Fibroblast of lung (primary cell): ENCODE measurements at places on chromosomes 7 and 10.

GRCh38 chr7:91543646-91544045 is 279.4 kb downstream of the FZD1 start:
- no peak for DNase-seq

DNA sequence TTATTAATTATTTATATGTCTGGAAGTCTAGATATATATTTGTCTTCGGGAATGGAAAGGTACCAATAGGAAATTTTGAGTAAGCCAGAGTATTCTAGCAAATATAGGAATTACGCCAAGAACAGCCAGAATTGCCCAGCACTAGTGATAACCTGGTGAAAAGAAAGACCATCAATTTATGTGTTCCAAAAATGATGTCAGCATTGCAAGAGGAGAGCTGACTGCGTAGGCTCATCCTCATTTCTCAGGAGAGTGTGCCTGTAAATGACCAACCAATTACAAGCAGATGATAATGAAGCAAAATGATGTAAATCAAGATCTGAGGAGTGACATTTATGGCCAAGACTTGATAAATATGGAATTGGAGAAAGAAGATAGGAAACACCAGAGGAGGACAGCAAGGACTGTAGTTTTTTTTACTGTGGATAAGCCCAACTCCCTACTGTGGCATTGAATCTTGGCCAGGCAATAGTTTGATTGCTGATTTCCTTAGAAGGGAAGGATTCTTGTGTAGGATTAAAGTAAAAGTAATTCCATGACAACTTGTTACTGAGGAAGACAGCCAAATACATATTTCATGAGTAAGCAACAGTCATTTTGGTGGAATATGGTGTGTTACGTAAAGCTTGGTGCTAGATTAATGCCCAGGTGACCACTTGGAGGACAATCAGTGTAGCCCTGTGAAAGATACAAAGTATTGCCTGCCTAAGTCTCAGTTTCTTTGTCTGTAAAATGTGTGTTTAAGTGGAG is 590.8 kb downstream of the AUTS2 start:
- DNase-seq: peak; percentile 69

DNA sequence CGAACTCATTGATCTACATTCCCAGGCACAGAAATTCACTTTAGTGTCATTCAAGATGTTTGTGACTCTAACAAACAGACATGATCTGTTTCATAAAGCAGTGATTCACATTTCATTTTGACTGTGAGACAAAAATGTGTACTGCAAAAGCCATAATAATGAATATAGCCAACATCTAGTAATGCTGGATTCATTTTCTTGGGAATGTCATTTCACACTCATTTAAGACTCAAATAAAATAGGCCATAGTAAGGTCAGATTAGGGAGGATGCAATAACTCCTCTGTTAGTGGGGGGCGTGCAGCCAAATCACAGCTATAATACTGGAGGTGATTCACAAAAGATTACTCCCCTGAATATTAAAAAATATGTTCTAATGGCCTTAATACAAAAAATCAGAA is 566.6 kb upstream of the ZWINT start:
- DNase-seq: no peak

- peak; percentile 42 for DNase-seq
Observed at GRCh38 chr10:35875016-35875676, 233.1 kb upstream of the FZD8 start.

GRCh38 chr10:92789786-92790185 is 58.5 kb upstream of the EXOC6 start:
- DNase-seq: no peak

DNA sequence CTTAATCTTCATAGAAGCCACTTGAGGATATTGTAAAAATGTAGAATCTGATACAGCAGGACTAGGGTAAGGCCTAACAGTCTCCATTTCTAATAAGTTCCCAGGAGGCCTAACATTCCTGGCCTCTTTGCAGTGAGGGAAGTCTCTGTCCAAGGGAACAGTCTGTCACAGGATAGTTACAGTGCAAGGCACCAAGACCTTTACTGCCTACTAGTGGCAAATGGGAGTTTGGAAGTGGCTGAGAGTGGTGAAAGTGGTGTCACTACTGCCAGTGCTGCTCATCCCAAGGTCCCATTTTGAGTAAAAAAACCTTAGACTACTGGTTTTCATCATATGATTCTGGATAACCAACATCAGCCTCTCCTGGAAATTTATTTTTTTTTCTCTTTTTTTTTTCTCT is 619.5 kb upstream of the SEMA3D start:
- no peak for DNase-seq

- DNase-seq: no peak
Observed at GRCh38 chr7:130874071-130874915, 140.3 kb upstream of the KLF14 start.

DNA sequence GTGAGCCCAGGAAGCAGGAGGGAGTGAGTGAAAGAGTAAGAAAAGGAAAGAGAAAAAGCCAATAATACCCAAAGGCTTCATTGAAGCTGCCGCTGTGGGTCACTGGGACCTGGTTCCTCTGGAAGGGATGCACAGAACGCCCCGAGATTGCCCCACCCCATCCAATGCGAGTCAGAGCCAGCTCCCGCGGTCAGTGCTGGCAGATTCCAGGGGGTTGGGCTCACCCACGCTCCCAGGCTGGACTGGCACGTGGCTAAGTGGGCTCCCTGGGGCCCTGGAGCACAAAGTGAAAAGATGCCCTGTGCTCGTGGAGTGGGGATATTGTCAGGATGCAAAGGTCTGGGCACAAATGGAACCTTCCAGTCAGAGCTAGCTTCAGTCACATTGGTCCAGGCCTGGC is 117.0 kb downstream of the OAT start:
- no peak for DNase-seq

- peak; percentile 25 for DNase-seq
Observed at GRCh38 chr10:104581884-104582601, 59.0 kb upstream of the SORCS3 start.

DNA sequence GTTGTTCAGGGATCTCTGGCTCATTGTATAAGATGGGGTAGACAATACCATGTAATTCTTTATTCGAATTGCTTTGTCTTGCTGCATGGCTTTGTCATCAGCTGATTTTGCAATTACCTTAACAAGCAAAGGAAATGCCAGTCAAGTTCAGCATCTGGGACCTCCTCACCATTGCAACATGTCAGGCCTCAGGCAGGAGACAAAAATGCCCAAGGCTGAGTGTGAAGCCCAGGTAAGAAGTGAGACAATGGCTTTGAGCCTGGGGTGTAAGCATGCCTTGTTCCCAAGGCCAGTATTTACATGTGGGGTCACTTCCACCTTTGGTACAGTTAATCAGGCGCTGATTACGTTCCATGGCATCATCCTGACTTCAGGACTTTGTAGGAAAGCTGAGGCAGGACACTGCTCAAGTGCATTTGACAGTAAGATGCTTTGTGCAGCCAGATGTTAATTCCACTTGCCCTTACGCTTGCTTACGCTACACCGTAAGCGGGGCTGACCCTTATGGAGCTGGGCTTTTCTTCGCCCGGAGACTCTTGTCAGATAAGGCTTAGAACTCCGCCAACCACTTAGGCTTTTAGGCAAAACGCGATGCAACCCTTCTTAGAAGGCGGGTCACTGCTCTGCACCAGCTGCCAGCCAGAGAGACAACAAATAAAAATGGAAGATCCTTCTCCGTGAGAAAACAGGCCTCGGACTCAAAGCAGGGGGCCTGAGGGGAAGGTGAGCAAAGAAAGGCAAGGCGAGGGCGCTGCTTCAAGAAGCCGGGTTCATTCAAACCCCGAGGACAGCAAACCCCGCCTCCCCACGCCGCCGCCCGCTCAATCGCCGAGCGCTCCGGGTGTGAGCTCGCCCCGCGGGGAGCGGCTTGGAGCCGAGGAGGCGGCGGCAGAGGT is 1.3 kb upstream of the SP4 start:
- DNase-seq: peak; percentile 31

- no peak for DNase-seq
Observed at GRCh38 chr7:54827734-54828133, 68.7 kb upstream of the SEC61G start.

- DNase-seq: peak; percentile 74
Observed at GRCh38 chr10:20004087-20004523, 187.9 kb downstream of the PLXDC2 start.

DNA sequence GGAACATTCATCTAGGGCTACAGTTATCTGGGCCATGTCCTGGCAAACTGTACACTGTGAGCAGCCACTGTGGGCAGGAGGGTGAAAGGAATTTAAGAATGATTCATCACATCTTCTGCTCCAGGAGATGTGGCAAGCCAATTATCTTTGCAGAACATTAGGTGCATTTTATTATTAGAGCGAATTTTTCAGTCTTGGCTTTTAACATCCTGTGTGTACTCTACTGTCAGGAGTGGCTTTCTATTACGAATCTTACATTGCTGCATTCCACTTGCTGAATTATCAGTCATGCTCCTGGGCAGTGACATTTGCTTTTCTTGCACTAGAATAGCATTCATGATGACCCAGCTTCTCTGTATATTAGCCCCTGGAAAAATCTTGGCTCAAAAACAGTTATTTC is 109.2 kb upstream of the TARP start:
- peak; percentile 85 for DNase-seq

GRCh38 chr7:98911916-98912315 is 33.6 kb downstream of the TRRAP start:
- no peak for DNase-seq

- no peak for DNase-seq
Observed at GRCh38 chr10:62527019-62527827, 153.1 kb downstream of the ZNF365 start.

- no peak for DNase-seq
Observed at GRCh38 chr7:96708872-96709271, 774 bp downstream of the SEM1 start.

DNA sequence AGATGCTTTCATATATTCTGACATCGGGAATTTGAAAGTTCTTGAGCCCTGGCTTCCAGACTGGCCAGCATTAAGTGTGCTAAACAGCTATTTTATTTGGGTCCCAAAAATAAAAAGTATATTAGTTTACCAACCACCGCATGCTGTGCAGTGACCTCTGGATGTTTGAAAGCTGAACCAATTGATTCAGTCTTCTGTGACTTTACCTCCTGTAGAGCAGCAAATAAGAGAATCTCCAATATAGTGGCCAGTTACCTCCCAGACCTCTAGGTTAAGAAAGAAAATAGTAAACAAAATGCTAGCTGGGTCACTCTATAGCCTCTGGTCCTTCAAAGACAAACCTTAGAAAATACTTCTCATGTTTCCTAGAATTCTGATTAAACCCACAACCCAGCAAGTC is 424.6 kb upstream of the NFE2L3 start:
- no peak for DNase-seq

GRCh38 chr10:80203835-80204676 is 1.3 kb downstream of the ANXA11 start:
- DNase-seq: no peak

DNA sequence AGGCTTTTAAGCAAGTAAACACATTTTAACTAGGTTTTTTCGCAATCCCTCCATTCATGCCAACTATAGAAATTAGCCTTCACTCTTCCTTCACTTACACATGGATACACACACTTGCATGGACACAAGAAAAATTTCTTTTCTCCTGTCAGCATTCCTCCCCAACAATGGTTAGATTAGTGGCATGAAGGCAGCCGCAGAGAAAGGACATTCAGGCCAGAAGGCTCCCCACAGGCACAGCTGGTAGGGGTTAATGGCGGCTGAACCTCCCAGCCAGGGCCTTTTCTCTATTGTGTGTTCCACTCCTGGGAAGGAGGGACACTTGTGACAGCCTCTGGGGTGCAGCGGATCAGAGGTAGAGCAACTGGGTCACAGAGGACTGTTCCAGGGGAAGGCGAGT is 255.0 kb upstream of the SP8 start:
- DNase-seq: no peak

DNA sequence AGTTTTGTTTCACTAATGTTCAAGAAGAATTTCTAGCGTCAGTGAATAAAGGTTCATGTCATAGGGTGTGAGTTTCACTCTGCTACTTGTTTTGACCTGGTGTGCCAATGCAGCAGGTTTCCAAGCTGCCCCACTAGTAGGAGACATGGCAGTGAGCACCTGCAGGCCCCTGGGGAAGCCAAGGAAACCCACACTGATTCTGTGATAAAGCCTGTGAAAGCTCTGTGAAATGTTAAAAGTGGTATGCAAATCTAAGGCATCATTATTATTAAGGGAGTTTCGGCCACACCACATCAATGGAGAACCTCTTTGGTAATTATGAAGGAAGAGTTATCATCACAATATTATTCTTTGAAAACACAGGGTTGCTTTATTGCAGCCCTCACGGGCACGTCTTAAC is 46.4 kb downstream of the ABCB5 start:
- DNase-seq: no peak

- peak; percentile 58 for DNase-seq
Observed at GRCh38 chr7:111735661-111736551, 173.6 kb upstream of the IMMP2L start.

DNA sequence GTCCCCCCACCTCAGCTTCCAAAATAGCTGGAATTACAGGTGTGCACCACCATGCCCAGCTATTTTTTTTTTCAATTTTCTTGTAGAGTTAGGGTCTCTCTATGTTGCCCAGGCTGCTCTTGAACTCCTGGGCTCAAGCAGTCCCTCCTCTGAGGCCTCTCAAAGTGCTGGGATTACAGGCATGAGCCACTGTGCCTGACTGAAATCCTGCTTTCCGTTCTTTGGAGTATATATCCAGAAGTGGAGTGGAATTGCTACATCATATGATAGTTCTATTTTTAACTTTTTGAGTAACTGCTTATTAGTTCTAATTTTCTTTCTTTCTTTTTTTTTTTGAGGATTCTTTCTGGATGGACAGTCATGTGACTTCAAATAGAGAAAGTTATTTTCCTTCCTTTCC is 62.9 kb upstream of the ZMIZ2 start:
- no peak for DNase-seq

- DNase-seq: no peak
Observed at GRCh38 chr7:34281260-34281659, 375.9 kb downstream of the BMPER start.

DNA sequence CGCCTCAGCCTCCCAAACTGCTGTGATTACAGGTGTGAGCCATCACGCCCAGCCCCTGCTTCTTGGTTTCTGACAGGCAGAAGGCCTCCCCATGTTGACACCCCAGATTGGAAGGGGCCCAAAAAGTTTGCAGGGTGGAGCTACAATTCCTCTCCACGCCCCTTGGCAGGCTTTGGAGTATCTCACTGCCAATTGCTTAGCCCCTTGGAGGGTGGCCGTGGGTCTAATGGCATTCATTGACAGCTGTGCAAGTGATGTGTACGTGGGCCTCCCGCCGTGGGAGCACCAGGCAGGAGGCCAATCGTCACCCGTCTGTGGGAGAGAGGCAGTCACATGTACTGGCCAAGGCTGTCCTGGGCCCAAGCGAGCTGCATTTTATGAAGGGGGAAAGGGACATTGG is 73.7 kb upstream of the PPIF start:
- DNase-seq: no peak

DNA sequence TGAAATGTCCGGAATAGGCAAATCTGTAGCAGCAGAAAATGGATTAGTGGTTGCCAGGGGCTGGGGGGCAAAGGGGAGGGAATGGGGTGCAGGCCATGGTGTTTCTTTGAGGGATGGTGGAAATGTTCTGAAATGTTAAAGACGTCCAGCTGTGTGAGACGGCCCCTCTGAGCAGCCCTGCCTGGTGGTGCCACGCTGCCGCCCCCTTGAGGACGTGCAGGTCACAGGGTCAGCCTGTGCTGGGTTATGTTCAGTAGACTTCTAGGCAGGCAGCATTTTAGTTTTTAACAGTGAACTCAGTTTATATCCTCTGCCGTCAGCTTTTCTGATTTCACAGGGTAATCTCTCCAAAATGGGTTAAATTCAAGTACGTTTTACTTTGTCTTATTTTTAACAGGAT is 9.4 kb downstream of the NUB1 start:
- no peak for DNase-seq

- DNase-seq: no peak
Observed at GRCh38 chr10:21751341-21752310, 217.6 kb downstream of the MLLT10 start.

GRCh38 chr7:91463330-91463729 is 199.1 kb downstream of the FZD1 start:
- DNase-seq: no peak
